ENCODE measurements at places on chromosomes 1 and 21.
A peak's percentile ranks its signal among the peaks of the same experiment; 100 is the strongest.

GRCh38 chr1:210117198-210117597, 115.4 kb upstream of the SERTAD4 start:
- no peak for DNase-seq

DNA sequence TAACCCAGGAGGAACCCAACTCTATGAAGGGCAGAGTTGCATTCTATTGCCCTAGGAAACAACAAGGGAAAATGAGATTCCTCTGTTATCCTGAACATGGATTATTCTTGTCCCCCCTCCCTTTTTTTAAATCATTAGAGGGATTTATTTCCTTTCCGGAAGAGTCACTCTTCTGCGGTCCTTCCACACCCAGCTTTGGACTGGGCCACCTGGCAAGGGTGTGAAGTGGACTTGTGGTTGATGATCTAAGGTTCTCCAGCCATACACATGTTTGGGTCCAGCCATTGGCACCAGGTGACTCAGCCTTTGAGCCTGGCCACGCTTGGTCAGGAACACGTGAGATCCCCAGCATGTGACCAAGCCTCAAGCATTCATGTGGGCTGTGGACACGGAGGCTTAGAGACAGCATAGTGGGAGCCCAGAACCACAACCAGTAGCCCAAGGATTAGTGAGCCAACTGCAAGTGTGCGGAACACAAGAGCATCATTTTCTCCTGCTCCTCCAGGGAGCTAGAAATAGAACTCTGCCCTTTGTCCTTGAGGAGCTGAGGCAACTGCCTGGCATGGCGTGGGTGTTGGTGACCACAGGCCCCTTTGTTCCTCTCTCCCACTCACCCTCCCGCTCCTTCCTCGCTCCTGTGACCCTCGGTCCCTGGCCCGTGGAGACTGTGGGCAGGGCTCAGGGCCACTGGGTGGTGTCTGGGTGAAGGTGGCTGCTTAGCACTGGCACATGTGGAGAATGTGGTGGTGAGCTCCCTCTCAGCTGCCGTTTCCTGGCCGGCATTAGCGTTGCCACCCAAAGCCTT, 50.1 kb downstream of the NENF start:
- peak; percentile 38 for DNase-seq

GRCh38 chr1:169193191-169193850, 86.8 kb downstream of the ATP1B1 start:
- no peak for DNase-seq

DNA sequence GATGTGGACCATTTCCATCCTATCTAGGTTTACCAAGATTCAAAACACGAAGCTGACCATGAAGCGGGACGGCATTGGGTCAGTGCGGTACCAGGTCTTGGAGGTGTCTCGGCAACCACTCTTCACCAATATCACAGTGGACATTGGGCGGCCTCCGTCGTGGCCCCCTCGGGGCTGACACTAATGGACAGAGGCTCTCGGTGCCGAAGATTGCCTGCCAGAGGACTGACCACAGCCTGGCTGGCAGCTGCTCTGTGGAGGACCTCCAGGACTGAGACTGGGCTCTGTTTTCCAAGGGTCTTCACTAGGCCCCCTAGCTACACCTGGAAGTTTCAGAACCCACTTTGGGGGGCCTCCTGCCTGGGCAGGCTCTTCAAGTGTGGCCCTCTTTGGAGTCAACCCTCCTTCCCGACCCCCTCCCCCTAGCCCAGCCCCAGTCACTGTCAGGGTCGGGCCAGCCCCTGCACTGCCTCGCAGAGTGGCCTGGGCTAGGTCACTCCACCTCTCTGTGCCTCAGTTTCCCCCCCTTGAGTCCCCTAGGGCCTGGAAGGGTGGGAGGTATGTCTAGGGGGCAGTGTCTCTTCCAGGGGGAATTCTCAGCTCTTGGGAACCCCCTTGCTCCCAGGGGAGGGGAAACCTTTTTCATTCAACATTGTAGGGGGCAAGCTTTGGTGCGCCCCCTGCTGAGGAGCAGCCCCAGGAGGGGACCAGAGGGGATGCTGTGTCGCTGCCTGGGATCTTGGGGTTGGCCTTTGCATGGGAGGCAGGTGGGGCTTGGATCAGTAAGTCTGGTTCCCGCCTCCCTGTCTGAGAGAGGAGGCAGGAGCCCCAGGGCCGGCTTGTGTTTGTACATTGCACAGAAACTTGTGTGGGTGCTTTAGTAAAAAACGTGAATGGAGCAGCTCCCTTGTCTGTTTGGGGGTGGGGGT, 864 bp upstream of the CCDC24 start:
- no peak for DNase-seq

- peak; percentile 98 for DNase-seq
Observed at GRCh38 chr1:67162954-67163353, 3.3 kb upstream of the IL23R start.

DNA sequence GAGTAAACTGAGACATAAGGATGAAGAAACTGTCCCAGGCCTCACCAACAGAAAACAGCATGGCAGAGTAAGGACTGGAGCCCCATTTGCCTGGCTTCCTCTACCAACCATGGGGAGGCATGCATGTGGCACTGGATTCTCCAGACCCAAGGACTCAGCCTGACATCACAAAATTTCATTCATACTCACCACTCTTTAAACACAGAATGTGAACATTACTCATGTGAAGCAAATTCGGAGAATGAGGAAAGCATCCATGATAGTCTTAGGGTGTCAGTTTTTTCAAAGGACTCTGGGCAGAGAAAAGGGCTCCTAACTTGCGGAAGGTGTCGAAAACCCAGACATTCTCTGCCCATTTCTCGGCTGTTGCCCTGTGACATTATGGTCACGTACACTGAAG, 83.9 kb downstream of the PCNX2 start:
- DNase-seq = no peak

DNA sequence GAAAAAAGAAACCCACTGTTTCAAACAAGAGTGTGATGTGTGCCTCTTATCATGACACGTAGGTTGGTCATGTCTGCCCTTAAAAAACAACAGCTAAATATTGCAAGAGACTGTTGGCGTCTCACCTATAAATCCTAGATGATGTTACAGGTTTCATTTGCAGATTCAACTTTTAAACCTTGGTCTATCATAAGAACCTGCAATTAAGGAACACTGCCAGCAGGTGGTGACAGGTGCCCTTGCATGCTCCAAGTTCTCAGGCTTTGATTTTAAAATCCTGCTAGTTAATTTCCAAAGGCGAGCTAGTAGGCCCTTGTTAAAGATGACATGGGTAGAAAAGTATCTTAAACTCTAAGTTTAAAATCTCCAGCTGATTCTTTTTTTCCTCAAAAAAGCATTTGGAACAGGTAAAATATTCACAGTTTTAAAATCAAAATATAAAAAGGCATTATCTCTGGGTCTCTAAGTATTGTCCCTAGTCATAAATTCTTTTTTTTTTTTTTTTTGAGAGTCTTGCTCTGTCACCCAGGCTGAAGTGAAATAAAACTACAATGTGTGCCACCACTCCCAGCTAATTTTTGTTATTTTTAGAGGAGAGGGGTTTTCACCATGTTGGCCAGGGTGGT, 39.1 kb downstream of the CLSTN1 start:
- DNase-seq = peak; percentile 52

DNA sequence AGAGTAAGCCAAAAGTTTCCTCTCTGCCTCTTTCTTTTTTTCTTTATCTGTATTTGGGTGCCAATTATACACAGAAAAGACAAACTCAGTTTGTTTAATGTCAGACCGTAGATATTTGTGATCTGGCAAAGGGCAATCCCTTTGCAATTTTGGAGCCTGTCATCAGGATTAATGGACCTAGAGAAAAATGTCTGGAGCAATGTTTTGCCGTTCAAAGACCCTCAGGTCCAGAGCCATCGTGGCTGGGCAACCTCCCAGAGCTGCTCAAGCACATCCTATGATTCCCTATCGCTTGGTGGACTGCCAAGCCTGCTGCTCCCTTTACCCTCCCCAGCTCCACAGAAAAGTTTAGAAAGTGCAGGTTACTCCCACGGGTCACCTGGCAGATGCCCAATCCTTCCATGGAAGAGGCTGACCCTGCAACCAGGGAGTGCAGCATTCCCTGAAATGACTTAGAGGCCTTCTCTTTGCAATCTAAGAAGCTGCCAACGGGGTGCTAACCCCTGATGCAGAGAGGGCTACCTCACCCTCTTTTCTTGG, 112.5 kb upstream of the NGF start:
- no peak for DNase-seq

DNA sequence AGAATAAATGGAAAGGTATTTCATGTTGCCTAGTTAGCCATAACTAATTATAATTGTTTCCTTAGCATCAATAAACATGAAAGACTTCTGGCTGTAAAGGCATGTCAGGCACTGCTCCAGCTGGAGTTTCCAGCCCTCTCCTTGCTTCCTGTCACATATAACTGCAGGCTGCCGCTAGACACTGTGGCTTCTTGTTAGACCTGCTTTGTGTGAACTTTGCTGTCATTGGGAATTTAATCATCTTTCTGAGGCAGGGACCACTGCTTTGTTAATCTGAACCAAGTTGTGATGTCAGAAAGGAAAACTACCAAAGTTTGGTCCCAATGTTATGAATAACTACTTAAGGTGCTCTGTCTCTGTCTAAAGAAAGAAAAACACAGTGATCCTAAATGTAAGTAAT, 90.3 kb upstream of the DUSP10 start:
- peak; percentile 84 for DNase-seq

DNA sequence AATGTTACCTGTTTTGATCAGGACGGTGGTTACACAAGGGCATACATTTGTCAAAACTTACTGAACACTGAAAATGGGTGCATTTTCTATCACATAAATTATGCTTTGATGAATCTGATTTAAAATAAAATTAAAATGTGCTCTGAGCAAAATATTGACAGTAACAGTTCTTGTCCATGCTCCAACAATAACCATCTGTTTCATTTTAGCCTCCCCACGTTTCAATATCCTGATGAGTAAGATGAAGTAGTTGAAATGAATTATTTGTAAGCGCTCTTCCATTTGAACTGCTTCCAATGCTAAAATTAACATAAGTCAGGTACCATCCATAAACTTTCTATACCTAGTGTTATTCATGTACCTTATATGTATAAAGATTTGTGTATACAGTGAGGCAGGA, 365.4 kb downstream of the LTN1 start:
- no peak for DNase-seq

DNA sequence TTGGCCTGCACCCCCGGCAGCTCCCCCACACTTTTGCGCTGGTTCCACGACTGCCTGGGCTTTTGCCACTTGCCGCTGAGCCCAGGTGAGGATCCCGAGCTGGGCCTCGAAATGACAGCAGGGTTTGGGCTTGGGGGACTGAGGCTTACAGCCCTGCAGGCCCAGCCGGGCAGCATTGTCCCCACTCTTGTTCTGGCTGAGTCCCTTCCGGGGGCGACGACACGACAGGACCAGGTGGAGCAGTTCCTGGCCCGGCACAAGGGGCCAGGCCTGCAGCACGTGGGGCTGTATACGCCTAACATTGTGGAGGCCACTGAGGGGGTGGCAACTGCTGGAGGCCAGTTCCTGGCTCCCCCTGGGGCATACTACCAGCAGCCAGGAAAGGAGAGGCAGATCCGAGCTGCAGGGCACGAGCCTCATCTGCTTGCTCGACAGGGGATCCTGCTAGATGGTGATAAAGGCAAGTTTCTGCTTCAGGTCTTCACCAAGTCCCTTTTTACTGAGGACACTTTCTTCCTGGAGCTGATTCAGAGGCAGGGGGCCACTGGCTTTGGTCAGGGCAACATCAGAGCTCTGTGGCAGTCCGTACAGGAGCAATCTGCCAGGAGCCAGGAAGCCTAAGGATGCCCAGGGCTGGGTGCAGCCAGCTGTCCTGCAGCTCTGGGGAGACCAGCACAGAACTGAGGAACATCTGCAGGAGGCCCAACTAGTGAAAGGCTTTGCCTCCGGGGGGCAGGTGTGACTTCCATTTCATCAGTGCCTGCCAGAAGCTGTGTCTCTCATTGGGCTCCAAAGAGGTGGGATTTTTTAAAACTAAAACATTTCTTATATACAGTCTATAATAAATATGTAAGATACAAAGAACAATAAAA, 1.2 kb downstream of the HPDL start:
- DNase-seq = no peak

DNA sequence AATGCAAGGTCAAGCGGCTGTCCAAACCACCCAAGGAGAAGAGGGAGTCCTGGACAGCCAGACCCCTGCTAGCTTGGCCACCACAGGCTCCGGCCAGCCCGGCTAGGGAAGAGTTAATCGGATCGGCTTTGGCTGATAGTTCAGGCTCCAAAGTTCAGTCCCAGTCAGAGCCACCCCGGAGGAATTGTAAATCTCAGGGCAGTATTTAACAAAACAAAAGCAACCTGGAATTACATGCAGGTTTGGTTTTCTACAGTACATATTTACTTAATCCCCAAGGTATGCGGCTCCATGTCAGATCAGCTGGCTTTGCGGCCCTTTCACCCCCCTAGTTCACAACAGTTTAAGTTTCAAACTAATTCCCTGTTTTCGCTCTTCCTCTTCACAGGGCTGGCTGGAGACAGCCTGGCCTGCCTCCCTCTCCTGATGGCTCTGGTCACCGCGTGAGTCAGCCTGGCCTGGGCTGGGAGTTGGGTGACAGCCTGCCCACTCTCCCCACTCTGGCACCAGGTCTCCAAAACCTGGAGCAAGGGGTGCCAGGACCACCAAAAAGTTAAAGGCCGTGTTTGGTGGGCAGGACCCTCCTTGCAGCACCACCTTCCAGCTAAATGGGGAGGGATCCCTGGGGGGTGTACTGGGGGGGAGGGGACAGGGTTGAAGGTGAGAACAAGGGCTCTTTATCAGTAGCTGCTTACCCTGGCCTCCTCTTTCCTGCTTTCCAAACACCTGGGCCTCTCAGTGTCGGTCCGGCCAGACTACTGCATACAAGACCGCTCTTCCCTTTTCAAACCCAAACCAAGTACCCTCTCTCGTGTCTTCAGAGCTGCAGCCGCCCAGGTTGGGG, 1.9 kb downstream of the DHRS3 start:
- DNase-seq = peak; percentile 49

All from mammary epithelial cell (primary cell).